ENCODE measurements at places on chromosomes 7 and 10. TPM values are rescaled to one million over a fixed set of nuclear protein-coding genes. Genes with fewer than 3 reads are reported as not detected.

The ASNS gene
- total RNA-seq: 46.7 TPM

The CRYGN gene
- not detected for total RNA-seq

The HOXA7 gene
- 0.20 TPM for total RNA-seq

The STRIP2 gene
- total RNA-seq: 11.3 TPM

The PRPF18 gene
- total RNA-seq: 29.2 TPM

The SLC18A2 gene
- not detected for total RNA-seq

The ARL5B gene
- 7.6 TPM for total RNA-seq

The PDSS1 gene
- 14.0 TPM for total RNA-seq

The ASZ1 gene
- total RNA-seq: not detected

The LEP gene
- not detected for total RNA-seq

The MRPL43 gene
- 52.3 TPM for total RNA-seq

The GUSB gene
- total RNA-seq: 78.7 TPM

The PAPOLB gene
- total RNA-seq: 0.10 TPM

The BMPER gene
- 0.31 TPM for total RNA-seq

The ZNF425 gene
- total RNA-seq: 1.4 TPM

The SEPHS1 gene
- 37.8 TPM for total RNA-seq

The CAV1 gene
- total RNA-seq: not detected

The PLEKHS1 gene
- 0.81 TPM for total RNA-seq

The PRSS2 gene
- not detected for total RNA-seq

The C10orf62 gene
- total RNA-seq: not detected

The MDFIC gene
- total RNA-seq: 67.0 TPM

The NEURL1 gene
- total RNA-seq: 1.8 TPM

The P4HA1 gene
- 30.8 TPM for total RNA-seq

The NAT16 gene
- total RNA-seq: not detected

The ZNF467 gene
- 0.10 TPM for total RNA-seq

The SPDYE3 gene
- total RNA-seq: not detected

The RARRES2 gene
- total RNA-seq: not detected

The EBF3 gene
- not detected for total RNA-seq

The ATOH7 gene
- total RNA-seq: not detected

The TMEM273 gene
- total RNA-seq: 86.0 TPM

The CLRN3 gene
- not detected for total RNA-seq

The BICC1 gene
- total RNA-seq: not detected

The ANKRD61 gene
- not detected for total RNA-seq

The IL15RA gene
- 56.7 TPM for total RNA-seq

The KIAA1549 gene
- total RNA-seq: 0.33 TPM
